ENCODE measurements at places on chromosomes 5 and 9.

GRCh38 chr9:109903515-109904138, 123.6 kb downstream of the PALM2AKAP2 start:
- DNase-seq = peak; percentile 71

- DNase-seq = no peak
Observed at GRCh38 chr9:122122468-122122867, 29.4 kb upstream of the TTLL11 start.

- no peak for DNase-seq
Observed at GRCh38 chr9:117720555-117720954, 16.4 kb downstream of the TLR4 start.

DNA sequence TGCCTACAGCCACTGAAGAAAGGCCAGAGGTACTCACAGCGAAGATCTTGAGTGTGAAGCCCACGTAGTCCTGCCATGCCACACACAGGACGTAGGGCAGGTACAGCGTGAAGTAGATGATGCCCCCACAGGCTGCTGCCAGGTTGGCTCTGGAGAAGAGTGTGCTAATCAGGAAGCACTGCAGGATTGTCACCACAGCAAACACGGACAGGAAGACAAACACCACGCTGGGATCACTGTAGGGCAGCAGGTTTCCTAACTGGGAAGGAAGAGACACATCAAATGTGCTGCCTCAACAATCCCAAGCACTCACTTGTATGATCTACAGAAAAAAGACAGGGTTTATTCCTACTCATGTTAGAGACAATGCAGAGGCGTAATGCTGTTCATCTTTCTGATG, 63.0 kb downstream of the NIPSNAP3B start:
- no peak for DNase-seq

All from HepG2 (cell line).